ENCODE measurements at places on chromosomes 11 and 22.

- no peak for DNase-seq
These were observed 49.4 kb downstream of the FLRT1 start for GRCh38 chr11:64084951-64085710.

- no peak for DNase-seq
These were observed at the start of gene KRTAP5-4 for GRCh38 chr11:1622086-1622485. KRTAP5-4 (minus strand) TSS chr11:1622138; CDS start chr11:1622093, 45 bp downstream.

- DNase-seq = no peak
These were observed 83.7 kb downstream of the CACNG2 start for GRCh38 chr22:36619797-36620399.

DNA sequence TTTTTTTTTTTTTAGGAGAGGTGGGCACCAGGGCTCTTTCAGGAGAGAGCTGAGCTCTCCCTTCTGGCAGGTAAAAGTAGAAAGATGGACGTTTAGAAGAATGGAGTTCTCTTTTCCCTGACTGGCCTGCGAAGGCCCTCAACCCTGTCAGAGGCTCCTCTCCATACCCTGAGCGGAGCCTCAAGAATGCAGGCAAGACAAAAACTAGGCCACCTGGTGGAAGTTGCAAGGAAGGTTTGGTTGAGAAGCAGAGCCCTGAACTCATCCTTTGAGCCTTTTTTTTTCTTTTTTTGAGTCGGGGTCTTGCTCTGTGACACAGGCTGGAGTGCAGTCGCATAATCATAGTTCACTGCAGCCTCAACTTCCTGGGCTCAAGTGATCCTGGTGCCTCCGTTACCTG, 1.4 kb downstream of the OTOG start:
- DNase-seq = no peak

DNA sequence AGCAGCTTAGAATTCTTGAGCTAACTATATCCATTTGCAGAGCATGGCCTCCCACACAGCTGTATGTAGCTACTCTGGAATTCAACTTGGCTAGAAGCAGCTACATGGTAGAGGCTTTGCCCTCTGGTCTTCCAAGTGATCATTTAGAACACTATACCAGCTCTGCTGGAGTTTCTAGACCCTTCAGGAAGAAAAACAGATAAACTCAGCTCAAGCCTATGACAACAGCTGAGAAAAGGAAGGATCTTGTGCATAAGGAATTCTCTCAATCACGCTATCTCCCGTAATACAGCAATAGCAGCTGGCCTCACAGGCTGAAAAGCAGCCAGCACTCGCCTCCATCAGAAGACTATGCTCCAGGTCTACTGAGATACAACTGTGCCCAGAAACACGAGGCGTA, 50.6 kb upstream of the APOA1 start:
- peak; percentile 59 for DNase-seq

DNA sequence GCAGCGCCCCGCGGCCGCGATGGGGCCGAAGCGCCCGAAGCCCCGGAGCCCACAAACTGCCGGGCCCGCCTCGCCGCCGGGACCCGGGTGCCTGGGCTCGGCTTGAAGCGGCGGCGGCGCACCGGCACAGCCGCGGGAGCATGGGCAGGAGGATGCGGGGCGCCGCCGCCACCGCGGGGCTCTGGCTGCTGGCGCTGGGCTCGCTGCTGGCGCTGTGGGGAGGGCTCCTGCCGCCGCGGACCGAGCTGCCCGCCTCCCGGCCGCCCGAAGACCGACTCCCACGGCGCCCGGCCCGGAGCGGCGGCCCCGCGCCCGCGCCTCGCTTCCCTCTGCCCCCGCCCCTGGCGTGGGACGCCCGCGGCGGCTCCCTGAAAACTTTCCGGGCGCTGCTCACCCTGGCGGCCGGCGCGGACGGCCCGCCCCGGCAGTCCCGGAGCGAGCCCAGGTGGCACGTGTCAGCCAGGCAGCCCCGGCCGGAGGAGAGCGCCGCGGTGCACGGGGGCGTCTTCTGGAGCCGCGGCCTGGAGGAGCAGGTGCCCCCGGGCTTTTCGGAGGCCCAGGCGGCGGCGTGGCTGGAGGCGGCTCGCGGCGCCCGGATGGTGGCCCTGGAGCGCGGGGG, 346 bp downstream of the FJX1 start:
- DNase-seq = peak; percentile 45

DNA sequence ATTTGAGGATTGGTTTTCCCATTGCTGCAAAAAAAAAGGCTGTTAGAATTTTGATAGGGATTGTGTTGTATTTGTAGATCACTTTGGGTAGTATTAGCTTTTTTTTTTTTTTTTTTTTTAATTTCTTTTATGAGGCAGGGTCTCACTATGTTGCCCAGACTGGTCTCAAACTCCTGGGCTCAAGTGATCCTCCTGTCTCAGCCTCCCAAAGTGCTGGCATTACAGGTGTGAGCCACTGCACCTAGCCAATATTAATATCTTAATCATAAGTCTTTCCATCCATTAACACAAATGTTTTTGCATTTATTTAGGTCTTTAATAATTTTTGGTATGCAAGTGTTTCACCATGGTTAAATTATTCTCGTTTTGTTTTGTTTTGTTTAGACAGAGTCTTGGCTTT, 23.0 kb upstream of the AIFM3 start:
- no peak for DNase-seq
